ENCODE measurements at places on chromosomes 13 and 19.

DNA sequence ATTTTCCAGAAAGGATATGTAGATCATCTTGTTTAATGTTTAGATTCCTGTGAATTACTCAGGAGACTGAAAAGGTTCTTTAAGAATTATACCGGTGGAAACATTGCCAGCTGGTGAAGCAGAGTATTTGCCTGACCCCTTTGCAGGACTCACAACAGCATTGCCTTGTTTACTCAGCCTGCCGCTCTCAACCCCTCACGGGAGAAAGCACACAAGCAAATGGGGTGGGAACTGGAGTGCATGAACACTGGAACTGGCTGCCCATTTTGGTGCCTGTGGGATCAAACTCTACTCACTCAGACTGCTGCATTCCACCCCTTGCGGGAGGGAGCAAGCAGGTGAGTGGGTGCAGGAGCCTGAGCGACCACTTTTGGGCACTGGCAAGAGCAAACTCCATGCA, 804.7 kb upstream of the SLITRK1 start:
- no peak for DNase-seq

DNA sequence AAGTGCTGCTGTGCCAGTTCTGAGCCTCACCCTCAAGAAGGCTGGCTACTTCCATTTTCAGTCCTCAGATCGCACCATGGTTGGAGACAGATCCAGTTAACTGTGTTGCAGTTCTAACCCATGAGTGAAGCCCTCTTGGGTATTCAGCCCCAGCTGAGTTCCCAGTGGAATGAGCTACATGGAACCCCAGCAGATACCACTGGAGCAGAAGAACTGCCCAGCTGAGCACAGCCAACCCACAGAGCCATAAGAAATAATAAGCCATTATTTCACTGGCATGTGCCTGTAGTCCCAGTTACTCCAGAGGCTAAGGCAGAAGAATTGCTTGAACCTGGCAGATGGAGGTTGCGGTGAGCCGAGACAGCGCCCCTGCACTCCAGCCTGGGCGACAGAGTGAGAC, 59.9 kb downstream of the LATS2 start:
- no peak for DNase-seq

- DNase-seq = no peak
Observed at GRCh38 chr13:36339600-36340155, 6.5 kb downstream of the SPART start.

- DNase-seq = no peak
Observed at GRCh38 chr13:24215126-24215525, 54.6 kb downstream of the SPATA13 start.

- no peak for DNase-seq
Observed at GRCh38 chr13:99435998-99436397, 65.3 kb upstream of the TM9SF2 start.

GRCh38 chr13:40706439-40706838, 40.0 kb upstream of the FOXO1 start:
- no peak for DNase-seq

DNA sequence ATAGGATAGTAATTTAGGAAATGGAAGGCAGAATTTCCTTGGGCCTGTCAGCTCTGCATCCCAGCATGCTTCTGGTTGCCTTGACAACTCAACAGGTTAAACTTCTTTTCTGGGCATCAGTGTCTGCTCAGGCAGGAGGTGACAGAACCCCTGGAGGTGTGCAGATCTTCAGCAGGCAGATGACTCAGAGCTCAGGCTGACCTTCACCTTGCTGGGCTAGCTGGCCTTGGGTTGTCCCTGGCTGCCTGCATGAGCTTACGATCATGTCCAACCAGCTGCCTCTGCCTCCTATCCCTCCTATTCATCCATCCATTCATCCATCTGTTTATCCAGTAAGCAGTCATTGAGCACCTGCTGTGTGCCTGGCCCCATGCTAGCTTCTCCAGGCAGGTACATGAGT, 81.2 kb upstream of the KCTD15 start:
- DNase-seq = no peak

DNA sequence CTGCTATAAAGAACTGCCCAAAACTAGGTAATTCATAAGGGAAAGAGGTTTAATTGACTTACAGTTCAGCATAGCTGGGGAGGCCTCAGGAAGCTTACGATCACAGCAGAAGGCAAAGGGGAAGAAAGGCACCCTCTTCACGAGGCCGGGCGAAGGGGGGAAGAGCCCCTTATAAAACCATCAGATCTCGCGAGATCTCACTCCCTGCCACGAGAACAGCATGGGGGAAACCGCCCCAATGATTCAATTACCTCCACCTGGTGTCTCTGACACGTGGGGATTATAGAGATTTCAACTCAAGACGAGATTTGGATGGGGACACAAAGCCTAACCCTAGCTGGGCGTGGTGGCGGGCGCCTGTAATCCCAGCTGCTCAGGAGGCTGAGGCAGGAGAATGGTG, 42.8 kb downstream of the SLC6A16 start:
- DNase-seq = no peak

GRCh38 chr19:40601134-40601974, at the start of gene LTBP4:
LTBP4 (plus strand) TSS chr19:40601369; CDS start chr19:40601388, 19 bp downstream.
- DNase-seq = no peak

DNA sequence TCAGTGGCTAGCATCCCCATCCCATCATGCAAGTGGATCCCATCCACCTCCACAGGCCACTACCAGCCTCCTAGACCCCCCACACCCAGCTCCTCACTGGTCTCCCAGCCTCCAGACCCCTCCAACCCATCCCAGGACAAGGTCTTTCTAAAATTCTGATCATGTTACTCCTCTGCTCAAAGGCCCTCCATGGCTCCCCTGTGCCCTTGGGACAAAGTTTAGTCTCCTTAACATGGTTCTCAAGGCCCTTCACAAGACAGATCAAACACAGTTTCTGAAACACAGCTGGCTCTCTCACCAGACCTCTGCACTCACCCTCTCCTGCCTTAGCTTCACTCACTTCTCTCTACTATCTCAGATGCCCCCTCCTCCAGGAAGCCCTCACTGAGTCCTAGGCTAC, 9.3 kb downstream of the CEACAM19 start:
- DNase-seq = no peak

DNA sequence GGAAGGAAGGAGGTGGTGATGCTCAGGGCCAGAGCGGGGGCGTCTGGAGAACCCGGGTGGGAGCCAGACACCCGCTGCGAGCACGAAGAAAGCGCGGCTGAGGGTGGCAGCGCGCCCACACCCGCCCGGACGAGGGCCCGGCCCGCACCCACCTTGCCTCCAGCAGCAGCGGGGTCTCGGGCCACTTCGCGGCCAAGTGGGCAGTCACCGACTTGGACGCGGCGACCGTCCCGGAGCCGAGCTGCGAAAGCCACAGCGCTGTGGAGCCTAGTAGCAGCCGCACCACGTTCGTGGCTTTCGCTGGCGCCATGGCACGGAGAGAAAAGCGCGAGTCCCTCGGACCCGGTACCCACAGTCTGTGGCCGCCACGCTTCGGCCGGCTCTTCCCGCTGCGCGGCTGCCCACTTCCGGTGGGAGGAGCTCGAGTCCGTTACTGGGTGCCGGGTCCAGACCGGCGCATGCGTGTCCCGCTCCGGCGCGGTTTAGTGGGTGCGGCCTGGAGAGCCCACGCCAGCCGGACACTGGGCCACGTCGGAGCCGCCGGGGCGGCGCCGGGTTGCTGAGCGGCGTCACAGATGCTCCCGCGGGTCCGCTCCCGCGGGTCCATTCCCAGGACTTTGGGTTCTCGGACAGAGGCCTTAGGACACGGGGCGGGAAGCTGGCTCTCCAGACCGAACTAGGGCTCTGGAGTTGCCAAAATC, at the start of gene UGGT2:
TSS of gene UGGT2 (minus strand) at position 399 of the 701 bp plus-strand sequence. CDS start at position 310, 89 bp downstream.
- DNase-seq = peak; percentile 70

DNA sequence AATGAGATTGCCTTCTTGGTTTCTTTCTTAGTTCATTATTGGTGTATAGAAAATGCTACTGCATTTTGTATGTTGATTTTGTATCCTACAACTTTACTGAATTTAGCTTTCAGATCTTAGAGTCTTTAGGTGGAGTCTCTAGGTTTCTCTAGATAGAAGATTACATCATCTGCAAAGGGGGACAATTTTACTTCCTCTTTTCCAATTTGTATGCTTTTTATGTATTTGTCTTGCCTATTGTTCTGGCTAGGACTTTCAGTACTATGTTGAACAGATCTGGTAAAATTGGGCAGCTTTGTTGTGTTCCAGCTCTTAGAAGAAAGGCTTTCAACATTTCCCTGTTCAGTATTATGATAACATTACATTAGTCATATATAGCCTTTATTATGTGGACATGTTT, 101.0 kb upstream of the SPRY2 start:
- no peak for DNase-seq

DNA sequence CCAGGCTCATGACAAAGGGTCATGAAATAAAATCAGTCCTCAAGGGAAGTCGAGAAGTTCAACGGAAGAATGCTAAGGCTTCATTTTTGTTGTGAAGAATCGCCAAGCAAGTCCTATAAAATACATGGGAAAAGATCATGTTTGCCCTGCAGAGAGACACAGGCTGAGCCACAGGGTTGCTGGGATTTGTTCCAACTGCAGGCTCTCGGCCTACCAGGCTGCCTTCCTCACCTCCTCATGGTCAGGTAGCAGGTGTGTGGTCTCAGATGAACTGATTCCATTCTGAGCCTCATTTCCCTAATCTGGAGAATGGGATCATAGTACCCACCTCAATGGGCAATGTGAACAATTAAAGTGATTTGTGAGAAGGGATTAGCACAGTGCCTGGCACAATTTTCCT, 114.9 kb upstream of the SPATA13 start:
- no peak for DNase-seq

GRCh38 chr13:111486331-111486730, 165.9 kb downstream of the TEX29 start:
- no peak for DNase-seq

- no peak for DNase-seq
Observed at GRCh38 chr19:36009220-36009619, 607 bp upstream of the SYNE4 start.

DNA sequence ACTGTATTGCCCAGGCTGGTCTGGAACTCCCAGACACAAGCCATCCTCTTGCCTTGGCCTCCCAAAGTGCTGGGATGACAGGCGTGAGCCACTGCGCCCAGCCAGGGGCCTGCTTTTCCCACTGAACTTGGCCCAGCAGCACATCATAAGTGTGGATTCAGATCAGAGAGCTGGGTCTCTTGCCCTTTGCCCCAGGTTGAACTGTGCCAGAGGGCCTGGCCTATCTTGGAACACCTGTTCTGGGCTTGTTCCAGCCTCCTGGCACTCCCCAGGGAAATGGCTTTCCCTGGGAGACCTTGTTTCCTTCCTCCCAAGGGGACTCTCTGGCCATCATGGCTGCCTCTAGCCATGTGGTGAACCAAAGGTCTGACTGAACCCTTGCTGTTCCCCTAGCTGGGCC, 3.4 kb downstream of the CC2D1A start:
- no peak for DNase-seq

DNA sequence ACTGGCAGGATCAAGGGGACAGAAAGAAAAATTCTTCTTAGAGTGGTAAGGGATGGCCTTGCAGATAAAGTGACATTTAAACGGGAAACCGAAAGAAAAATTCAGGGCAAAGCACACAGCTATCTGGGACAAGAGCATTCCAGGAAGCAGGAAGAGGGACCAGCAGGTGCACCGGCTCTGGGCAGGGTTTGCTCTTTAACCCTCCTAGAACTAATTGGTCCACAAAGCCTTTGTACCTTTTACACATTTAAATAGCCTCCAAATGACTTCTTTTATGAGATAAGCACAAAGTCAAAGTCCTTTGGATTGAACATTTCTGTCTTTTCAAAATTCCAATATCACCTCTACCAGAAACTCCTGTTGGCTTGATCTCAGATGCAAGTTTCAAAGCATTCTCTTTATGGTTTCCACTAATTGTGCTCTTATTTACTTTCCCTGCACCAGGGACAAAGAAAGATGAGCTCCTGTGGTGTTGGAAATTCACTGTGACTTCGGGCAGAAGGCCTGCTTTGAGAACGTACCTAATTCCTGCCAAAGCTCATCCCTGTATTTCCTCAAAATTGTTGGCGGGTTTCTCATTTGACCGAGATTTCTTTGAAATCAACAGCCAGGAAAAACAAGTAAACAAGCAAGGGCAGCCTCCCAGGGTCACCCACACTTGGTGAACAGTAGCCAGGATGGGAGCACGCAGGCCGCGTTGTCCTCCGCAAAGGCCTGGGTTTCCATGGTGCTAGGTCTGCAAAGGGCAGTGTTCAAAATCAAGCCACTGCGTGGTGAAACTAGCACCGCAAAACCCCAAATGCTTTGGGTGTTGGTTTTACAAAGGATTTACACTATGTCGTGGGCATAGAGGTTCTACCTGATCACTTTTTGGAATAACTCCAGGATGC, 98.6 kb downstream of the IRS2 start:
- DNase-seq = no peak

DNA sequence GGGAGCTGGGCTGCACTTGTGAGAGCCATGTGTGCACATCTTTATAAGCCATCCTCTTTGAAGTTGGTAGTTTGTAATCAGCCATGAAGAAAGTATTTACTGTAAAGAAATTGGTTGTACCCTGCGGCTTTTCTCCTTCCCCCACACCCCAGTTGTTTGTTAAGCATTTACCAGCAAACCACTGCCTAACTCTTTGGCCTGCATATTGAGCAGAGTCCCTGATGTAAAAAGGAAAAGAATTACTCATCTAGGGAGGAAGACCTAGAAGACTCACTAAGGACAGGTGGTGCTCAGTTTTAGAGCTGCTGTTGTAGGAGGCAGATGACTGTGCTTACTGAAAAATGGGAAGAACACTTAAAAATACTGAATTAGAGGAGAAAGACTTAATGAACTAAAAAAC, 245.3 kb downstream of the PCCA start:
- no peak for DNase-seq

- DNase-seq = no peak
Observed at GRCh38 chr19:49997709-49998108, 27.5 kb downstream of the VRK3 start.

DNA sequence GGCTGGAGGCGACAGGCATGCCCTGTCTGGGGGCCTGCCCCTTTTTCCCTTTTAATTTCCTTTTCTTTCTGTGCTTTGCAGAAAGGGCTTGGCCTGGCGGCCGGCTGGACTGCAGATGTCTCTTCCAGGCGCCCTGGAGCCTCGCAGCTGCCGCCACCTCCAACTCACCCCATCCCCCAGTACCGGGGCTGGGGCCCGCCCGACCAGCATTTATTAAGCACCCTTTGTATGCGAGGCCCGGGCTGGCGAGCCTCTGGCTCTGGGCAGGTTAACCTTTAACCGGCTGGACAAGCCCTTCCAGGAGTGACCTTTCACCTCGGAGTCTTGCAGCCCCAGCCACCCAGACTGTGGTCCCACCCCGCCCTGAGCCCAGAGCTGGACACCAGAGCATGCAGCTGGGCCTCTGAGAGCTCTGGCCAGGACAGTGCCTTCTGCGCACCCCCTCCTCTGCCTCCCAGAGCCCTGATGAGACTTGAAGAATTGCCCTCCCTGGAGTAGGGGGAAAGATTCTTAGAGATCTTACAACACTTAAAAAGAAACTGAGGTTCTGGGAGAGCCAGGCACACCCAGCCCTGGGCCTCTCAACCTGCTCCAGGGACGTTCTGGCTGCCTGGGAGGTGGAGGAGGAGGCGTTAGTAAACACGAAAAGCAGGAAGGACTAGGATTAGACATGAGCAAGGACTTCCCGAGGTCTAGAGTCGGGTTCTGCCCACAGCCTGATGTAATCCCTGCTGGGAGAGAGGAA, 1.1 kb upstream of the NR2F6 start:
- no peak for DNase-seq
